ENCODE measurements at places on chromosomes 11 and 22.

GRCh38 chr22:49234459-49234858, 593.2 kb downstream of the BRD1 start:
- no peak for DNase-seq

GRCh38 chr11:104451197-104451893, 287.4 kb upstream of the PDGFD start:
- DNase-seq, result no peak

- DNase-seq, result no peak
Measured at GRCh38 chr11:62835336-62835735, 2.7 kb upstream of the TEX54 start.

- DNase-seq, result peak; percentile 51
Measured at GRCh38 chr22:38353142-38353629, 36.0 kb upstream of the CSNK1E start.

GRCh38 chr11:10247011-10247410, 47.0 kb downstream of the SBF2 start:
- DNase-seq, result no peak

GRCh38 chr22:29450222-29450621, 11.8 kb downstream of the RFPL1 start:
- DNase-seq, result no peak

DNA sequence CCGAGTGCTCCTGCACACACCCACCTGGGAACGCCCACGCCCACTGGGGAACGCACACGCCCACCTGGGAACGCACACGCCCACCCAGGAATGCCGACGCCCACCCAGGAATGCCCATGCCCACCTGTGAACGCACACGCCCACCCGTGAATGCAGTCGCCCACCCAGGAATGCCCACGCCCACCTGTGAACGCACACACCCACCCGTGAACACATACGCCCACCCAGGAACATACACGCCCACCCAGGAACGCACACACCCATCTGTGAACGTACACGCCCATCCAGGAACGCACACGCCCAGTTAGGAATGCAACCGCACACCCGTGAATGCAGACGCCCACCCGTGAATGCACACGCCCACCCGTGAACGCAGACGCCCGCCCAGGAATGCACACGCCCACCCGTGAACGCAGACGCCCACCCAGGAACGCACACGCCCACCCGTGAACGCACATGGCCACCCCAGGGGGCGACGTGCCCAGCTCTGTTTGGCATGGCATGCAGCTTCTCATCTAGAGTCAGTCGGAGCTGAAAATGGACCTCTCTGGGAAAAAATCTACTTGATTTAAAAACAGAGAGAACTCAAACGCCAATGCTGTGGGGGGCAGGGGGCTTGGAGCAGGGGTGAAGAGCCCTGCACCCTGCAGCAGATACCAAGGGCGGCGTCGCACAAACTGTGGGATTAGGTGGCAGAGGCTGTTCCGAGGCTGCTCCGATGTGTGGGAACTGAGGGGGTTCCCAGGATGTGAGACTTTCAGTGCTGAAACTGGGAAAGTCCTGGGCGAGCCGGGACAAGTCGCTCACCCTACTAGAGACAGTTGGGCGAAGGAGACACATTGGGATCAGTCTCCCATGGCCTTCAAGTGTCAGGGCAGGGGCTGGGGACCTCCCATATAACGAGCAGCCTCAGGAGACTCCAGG, 83.3 kb downstream of the MYEOV start:
- no peak for DNase-seq

DNA sequence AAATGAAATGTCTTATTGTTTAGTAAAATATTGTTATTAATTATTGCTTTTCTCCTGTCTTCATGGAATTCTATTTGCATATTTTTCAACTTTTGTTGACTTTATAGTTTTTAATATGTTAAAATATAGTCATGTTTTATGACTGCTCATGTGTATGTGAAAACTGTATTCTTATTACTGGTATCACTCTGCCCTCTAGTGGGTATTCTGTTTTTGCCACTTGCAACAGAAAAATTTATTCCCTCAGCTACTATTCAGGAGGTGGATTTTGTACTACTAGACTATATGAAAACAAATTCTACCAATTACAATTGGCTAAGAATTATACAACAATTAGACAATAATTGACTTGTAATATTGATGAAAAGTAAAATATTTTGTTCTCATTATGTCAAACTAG, 45.0 kb downstream of the OR4C6 start:
- no peak for DNase-seq

GRCh38 chr22:49088801-49089791, 738.6 kb downstream of the BRD1 start:
- DNase-seq, result no peak

DNA sequence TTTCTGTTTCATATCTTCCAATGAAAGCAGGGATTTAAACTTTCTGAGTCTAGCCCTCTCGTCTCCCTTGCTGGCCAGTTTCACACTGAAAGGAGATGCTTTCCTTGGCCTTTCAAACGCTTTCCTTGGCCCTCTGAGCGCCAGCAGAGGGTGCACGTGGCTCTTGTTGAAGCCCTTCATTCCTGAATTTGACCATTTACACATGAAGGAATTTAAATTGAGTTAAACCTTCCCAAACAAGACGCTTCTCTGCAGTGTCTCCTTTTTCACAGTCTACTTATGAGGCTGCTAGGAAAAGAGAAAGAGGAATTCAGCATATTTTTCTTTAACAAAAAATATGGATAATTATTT, 21.6 kb downstream of the NNMT start:
- DNase-seq, result no peak

GRCh38 chr22:45317551-45318167, 7.9 kb downstream of the FAM118A start:
- no peak for DNase-seq

GRCh38 chr22:18095101-18095805, 15.4 kb upstream of the TUBA8 start:
- no peak for DNase-seq
